ENCODE measurements at places on chromosomes 7 and 10.

GRCh38 chr10:133087679-133088178 lies at the start of gene ADGRA1:
ADGRA1 (plus strand) TSS chr10:133087924; CDS start chr10:133088910, 986 bp downstream.
- DNase-seq: no peak

DNA sequence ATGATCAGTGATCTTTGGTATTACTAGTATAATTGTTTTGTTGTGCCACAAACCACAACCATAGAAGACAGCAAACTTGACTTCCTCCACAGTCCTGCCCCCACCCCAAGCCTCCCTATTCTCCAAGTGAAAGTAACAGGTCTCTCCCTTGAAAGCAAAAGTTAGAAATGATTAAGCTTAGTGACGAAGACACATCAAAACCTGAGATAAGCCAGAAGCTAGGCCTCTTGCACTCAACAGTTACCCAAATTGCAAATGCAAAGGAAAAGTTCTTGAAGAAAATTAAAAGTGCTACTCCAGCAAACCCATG lies 7.5 kb downstream of the SAR1A start:
- no peak for DNase-seq

GRCh38 chr10:132207536-132208461 lies 21.1 kb downstream of the DPYSL4 start:
- no peak for DNase-seq

DNA sequence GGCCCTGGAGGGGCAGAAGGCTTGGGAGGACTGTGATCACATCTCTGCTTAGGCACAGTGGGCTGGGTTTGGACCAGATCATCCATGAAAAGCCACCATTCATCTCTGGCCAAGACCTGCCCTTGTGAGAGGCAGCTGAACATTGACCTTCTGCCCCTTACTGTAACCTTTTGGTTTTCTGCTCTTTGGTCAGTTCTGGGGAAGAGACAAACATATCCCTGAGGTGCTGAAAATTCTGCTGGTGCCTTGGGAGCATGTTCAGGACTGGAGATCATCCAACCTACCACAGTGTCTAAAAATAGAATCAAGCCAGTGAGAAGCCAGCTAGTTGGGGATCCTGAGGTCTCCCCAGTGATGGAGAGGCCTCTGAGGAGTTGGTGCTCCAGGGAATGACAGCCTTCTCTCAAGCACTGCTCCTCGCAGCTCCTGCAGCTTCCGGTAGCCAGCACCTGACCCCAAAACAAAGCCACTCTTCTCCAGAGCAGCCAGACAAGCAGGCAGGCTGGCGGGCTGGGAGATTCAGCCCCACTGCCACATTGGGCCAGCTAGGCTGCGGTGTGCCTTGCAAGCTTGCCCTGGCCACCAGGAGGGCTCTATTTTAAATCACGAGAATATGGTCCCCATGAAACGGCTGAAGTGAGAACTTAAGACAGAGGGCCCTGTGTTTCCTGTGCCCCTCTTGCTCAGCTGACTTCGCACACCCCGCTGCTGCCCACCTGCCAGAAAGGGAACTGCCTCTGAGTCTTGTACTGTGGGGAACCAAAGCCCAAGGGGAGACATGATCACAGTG lies 37.8 kb upstream of the UBE2H start:
- DNase-seq: no peak

GRCh38 chr10:100045592-100045991 lies 35.8 kb upstream of the DNMBP start:
- no peak for DNase-seq

DNA sequence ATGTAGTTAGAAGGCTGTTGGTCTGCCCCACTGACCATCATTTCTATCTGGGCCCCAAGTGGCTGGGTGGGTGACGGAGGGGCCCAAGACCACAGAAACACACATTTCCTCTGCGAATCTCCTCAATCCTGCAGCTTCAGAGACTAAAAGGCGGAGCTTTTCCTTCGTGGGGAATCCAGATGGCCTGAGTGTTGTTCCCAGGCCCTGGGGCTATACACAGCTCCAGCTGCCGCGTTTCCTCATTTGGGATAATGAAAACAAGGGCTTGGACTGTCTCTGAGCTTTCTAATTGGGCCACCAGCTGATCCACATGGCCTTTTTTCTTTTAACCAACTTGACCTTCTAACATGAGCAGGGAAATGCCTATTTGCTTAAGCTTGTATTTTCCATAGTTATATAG lies 339.9 kb downstream of the CXCL12 start:
- DNase-seq: peak; percentile 1

GRCh38 chr10:84008878-84009277 lies 130.4 kb upstream of the GHITM start:
- no peak for DNase-seq

GRCh38 chr10:3391657-3392056 lies 219.1 kb upstream of the PITRM1 start:
- no peak for DNase-seq

- no peak for DNase-seq
Observed at GRCh38 chr7:1689311-1689710, 19.2 kb downstream of the ELFN1 start.

DNA sequence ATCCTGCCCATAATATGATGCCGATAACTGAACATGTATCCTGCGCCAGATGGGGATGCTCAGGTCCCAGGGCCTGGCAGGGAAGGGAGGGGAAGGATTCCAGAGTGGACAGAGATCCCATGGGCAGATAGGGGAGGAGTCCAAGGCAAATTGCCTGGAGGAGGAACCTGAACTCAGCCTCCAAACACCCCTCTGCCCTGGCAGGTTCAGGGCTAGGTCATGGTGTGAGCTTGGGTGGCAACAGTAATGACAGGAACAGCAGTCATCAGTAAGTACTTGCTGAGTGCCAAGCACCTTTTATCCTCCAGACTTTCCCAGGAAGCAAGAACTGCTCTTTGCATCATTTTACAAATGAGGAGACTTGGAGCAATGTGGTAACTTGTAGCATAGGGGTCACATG lies 3.8 kb upstream of the PALD1 start:
- peak; percentile 8 for DNase-seq

DNA sequence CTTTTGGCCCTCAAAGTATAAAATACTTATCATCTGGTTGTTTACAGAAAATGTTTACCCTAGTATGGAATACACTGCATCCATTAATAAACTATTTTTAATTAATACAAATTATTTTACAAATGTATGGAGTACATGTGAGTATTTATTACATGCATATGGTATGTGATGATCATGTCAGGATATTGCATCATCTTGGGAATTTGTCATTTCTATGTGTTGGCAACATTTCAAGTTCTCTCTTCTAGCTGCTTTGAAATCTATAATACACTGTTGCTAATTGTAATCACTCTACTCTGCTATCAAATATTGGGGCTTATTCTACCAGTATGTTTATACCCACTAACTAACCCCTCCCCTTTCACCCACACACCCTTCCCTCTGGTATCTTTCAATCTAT lies 103.9 kb upstream of the THSD7A start:
- no peak for DNase-seq

DNA sequence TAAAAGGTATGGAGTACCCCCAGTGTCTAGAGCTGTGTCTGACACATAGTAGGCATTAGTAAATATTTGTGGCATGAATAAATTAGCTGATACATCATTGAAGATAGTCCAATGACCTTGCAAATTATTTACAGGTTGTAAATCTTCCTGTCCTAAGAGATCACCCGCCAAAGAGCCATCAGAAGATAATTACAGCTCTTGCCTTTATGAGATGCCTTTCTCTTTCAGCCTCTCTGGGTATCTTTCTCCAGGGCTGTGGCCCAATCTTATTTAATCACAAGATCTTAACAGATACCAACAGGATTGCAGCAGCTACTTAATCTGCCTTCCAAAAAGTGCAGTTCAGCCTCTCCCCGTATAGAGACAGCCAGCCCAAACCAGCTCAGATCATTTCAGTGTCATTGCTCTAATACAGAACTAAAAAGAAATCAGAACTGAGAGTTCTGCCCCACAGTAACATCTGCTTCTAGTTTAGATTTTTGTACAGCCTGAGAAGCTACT lies 41.5 kb downstream of the MYOF start:
- DNase-seq: peak; percentile 20

DNA sequence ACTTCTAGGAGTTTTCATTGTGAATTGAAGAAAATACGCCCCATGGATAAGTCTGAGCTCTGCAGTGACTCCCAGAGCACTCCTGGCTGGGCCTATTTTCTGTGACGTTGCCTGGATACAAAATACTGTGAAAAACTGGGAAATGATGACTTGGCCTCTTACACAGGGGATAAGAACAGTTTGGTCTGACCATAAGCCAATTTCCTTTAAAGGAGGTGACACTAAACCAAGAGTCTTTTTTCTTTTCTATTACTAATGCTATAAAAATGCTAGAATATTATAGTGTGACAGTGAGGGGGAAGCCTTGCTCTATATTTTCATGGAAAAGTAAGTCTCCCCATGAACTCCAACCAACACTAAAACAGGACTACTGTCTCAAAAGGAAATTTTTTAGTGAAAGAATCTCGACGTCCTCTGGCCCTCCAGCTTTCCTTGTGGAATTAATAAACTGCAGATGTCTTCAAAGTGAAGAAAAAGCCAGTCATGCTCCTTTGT lies 45.5 kb downstream of the MYOF start:
- DNase-seq: no peak

DNA sequence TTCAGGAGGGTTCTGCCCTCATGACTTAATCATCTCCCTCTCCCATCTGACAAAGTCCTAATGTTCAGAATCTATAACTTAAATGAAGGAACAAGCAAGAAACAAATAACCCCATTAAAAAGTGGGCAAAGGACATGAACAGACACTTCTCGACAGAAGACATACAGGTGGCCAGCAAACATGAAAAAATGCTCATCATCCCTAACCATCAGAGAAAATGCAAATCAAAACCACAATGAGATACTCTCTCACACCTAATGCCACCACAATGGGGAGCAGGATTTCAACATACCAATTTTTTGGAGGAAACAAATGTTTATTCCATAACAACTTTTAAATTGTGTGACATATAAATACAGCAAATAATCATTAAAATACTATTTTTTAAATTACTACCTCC lies 3.0 kb upstream of the HTR7 start:
- no peak for DNase-seq

DNA sequence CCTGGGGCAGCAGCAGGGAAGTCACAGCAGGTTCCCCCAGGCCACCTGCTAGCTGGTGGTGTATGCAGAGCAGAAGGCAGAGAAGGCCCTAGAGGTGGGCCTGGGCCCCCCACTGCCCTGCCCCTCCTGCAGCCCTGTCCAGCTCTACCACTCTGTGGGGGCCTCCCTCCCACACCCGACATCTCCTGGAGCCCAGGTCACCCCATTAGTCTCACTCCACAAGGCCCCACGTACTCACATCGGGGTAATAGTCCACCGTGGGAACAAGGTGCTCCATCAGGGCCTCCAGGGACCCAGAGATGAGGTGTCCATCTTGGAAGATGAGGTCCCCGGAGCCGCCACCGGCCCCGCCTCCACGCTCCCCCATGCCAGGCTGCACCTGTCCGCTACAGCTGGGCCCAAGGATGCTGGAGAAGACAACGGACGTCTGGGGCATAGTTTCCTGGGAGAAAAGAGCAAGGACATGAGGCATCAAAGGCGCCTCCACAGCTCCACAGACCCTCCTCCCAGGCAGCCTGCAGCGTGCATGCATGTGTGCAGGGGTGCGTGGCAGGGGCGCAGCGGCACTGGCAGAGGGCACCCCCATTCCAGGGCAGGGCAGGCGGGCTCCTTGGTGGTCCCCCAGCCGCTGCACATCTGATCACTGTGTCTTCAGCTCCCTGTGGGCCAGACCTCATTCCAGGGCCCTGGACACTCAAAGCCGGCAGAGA lies 61.0 kb downstream of the RASGEF1A start:
- no peak for DNase-seq

- DNase-seq: no peak
Observed at GRCh38 chr10:37860494-37861190, 3.2 kb upstream of the ZNF248 start.

- no peak for DNase-seq
Observed at GRCh38 chr10:79093658-79094411, 25.1 kb downstream of the ZMIZ1 start.

- no peak for DNase-seq
Observed at GRCh38 chr10:124547647-124548168, 86.1 kb downstream of the LHPP start.

DNA sequence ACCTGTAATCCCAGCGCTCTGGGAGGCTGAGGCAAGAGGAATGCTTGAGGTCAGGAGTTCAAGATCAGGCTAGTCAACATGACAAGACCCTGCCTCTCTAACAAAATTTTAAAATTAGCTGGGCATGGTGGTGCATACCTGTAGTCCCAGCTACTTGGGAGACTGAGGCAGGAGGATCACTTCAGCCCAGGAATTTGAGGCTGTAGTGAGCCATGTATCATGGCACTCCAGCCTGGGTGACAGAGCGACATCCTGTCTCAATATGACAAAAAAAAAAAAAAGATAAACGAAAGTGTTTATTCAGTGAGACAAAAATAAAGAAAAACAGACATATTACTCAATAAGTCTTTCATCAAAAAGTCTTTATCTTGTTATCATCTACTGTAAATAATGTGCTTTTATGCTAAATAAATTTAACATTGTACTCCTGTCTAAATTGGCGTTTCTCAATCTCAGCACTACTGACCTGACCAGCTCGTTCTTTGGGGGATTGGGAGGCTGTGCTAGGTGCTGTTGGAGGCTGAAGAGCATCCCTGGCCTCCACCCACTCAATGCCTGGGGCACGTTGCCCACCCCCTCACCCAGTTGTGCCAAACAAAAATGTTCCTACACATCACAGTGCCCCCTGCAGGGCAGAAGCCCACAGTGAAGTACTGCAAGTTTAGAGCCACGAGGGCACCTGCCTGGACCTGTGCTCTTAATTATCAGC lies 57.7 kb downstream of the NCAPG2 start:
- DNase-seq: no peak

GRCh38 chr10:27774831-27775230 lies 29.2 kb upstream of the MKX start:
- DNase-seq: no peak

- DNase-seq: no peak
Observed at GRCh38 chr7:149867762-149868622, 5.8 kb upstream of the ATP6V0E2 start.

DNA sequence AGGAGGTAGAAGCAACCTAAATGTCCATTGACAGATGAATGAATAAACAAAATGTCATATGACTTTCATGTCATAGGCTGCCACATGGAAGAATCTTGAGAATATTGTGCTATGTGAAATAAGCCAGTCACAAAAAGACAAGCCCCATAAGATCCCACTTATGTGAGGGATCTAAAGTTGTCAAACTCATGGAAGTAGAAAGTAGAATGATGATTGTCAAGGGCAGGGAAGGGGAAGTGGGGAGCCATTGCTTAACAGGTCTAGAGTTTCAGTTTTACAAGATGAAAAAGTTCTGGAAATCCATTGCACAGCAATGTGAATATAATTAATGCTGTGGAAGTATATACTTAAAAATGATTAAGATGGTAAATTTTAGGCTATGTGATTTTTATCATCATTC lies 229.3 kb upstream of the KMT2E start:
- no peak for DNase-seq

- DNase-seq: no peak
Observed at GRCh38 chr7:49001610-49002033, 77.3 kb downstream of the CDC14C start.

DNA sequence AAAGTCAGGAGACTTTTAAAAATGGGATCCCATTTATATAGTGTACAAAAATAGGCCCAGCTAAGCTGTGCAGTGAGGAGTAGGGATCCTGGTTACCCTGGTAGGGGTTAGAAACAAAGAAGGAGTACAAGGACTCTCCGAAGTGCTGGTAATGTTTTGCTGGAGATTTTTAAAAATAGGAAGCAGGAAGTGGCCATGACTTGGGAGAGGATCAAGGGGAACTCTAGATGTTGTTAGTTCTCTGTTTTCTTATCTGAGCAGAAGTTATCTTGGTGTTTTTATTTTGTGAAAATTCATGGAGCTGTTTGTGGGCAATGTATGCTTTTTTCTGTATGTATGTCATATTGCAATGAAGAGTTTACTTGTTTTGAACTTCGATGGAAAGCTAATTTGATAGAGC lies 373.9 kb downstream of the SFMBT2 start:
- no peak for DNase-seq

Data from NCI-H524 treated with DMSO at 0.1 percent for 48 hours (cell line).